Left lobe of liver (tissue), 2 donors: ENCODE measurements at places on chromosomes 2 and 18. TPM values are rescaled to one million over a fixed set of nuclear protein-coding genes. Genes with fewer than 3 reads are reported as not detected.

Gene PDE1A
- total RNA-seq: 1.1 TPM

Gene TRABD2A
- 0.68 TPM for total RNA-seq

DNA sequence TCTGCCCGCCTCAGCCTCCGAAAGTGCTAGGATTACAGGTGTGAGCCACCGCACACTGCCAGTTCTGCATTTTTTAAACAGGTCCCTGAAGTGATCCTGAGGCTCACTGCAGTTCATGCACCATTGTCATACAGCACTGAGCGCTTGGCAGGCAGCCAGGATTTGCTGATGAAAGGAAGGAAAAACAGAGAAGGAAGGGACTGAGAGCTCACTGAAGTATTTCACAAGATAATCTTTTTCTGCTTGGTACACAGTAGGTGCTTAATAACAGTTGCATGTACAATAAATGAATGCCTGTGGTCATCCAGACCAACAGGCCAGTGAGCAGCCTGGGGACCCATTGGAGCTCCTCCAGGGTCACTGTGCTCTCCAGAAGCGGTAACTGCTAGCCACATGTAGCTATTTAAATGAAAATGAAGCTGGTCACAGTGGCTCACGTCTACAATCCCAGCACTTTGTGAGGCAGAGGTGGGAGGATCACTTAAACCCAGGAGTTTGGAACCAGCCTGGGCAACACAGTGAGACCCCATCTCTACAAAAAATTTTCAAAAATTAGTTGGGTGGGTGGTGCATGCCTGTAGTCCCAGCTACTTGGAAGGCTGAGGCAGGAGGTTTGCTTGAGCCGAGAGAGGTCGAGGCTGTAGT is 33.1 kb upstream of the SMAD7 start:
- DNase-seq: no peak

DNA sequence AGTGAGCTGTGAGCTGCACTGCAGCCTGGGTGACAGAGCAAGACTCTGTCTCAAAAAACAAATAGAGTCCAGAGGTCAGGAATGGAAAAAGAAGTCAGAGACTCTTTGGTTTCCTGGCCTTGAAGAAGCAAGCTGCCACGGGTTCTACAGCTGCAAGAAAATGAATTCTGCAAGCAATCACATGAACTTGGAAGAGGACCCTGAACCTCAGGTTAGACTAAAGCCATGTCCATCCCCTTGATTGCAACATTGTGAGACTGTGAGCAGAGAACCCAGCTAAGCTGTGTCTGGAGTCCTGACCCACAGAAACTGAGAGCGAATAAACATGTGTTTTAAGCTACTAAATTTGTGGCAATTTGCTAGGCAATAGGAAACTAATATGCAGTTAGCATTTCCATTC is 12.9 kb upstream of the MIB1 start:
- DNase-seq: no peak

DNA sequence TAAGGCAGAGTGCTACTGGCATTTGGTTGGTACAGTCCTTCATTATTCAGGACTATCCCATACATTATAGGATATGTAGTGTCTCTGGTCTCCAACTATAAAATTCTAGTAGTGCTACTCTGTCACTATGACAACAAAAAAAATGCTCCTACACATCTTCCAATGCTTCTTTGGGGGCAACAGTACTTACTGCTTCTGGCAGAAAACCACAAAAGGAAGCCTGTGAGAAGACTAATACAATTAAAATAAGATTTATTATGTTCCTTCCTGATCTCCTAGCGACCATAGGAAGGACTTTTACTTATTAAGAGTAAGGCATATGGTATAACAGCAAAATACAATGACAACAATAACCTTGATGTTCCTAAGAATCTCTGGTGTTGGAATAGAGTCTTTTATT is 48.4 kb upstream of the CPO start:
- DNase-seq: no peak

DNA sequence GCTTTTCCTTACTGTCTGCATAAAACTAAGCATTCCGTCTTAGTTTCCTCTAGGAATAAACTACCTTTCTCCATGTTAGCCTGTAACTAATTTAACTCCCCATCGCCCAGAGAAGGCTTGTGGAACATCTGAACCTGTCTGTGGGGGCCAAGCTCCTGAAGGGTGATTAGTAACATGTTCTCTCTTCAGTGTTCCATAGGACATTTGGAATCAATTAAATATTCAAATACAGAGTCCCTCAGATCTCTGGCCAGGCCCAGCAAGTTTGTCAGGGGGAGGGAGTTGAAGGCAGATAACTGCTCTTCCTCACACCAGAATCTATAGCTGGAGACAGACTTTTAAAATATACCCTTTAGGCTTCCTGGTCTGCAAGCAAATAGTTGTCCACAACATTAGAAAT is 8.8 kb downstream of the RDH14 start:
- DNase-seq: no peak

Gene SYT4
- total RNA-seq: not detected

DNA sequence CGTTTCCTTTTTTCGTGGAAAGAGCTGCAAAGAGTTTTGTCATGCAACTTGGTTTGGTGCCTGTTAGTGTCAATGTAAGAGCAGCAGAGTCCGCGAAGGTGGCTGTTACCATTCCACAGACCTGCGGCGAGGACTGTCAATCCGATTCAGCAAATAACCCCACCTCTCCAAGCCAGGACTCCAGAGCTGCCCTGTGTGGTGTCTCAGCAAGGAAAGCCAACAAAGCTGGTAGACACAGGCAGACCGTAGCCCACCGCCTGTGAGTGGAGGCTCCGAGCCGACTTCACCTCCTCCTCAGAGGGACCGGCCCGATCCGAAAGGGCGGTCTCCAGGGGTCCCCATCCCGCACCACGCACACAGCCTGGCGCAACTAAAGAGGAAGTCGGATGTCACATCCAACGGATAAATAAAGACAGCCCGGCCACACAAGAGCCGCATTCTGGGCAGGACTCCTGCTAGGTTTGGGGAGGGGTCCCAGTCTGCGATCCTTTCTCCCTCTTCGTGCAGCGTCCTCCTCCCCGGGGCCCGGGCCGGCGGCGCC is 819 bp downstream of the ANKRD44 start:
- DNase-seq: peak; percentile 52

GRCh38 chr2:25078170-25079049 is 36.5 kb downstream of the EFR3B start:
- DNase-seq: no peak

Gene CRYBA2
- not detected for total RNA-seq

Gene LYPD6B
- not detected for total RNA-seq

Gene FAM117B
- 2.3 TPM for total RNA-seq

- DNase-seq: no peak
These were observed 78.3 kb downstream of the RNF144A start for GRCh38 chr2:6995391-6996097.

Gene LOXHD1
- total RNA-seq: not detected

DNA sequence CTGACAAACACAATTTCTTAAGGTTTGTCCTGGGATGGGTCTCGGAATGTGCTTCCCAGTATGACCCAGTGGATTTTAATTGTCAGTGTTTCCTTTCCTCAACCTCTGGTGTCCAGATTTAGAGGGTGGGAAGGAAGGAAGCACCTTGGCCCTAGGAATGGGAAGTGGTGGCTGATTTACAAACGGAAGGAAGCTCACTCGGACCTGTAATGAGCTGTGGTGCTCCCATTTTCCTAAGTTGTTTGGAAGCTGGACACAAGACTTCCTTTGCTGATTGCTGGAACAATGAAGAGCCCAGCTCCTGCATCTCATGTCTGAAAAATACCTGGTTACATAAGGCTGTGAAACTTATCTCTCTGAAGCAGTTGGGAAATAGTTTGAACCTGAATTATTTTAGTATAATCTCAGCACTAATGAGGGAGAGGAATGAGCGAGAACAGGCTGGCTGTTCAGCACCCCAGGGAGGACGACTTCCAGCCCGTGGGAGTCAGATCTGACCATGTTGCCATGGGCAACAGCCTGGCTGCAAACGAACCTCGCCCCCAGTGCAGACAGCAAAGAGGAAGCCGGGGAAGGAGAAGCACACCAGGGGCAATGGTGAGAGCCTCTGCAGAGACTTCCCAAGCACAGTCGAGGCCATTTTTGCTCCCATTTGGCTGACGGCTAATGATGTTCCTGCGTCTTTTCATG is 74.4 kb upstream of the ASB18 start:
- DNase-seq: peak; percentile 39

DNA sequence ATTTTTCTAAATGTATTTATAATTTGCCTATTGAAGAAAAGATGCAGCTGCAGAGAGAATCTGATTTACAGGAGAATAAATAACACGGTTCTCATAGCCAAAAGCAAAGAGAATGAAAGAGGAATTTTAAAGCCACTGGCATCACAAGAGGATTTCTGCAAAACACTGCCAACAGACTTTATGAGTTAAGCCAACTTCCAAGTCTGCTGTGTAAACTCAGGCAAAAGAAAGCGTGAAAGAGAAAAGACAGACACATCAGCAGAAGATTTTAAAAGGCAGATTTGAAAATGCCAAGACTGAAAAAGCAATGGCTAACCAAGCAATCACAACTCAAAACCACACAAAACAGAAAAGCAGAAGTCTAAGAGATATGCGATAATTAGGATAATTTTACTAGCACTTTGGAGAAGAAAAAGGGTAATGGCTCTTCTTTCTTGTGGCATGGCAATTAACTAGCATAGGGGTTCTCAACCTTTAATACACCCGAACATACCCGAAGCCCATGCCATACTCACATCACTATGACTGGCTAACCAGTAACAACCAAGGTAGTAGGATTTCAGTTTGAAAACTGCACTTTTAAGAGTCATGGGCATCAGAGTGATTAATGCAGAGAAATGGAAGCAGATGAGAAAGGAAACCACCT is 4.9 kb downstream of the DARS1 start:
- no peak for DNase-seq
